ENCODE measurements at places on chromosomes 7 and 10.

GRCh38 chr7:113368256-113368655 lies 249.9 kb upstream of the SMIM30 start:
- DNase-seq = no peak

DNA sequence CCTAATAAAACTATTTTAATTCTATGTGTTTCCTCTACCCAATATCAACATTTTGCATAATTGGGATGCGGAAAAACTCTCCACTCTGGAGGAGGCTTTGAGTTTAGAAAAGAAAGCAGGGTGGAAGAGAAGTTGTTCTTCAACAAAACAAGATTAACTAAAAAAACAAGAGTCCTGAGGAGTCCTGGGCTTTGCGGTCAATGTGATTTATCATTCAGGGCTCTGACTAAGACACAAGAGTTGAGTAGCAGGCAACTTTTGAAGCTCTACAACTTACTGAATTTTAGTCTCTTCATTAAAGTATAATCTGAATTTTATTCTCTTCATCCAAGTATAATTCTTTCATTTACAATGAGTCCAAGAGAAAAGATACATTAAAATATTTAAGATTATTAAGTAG lies 18.3 kb upstream of the TMEM26 start:
- DNase-seq = no peak

GRCh38 chr10:103192089-103192450 lies 1.0 kb downstream of the NT5C2 start:
- DNase-seq = no peak

DNA sequence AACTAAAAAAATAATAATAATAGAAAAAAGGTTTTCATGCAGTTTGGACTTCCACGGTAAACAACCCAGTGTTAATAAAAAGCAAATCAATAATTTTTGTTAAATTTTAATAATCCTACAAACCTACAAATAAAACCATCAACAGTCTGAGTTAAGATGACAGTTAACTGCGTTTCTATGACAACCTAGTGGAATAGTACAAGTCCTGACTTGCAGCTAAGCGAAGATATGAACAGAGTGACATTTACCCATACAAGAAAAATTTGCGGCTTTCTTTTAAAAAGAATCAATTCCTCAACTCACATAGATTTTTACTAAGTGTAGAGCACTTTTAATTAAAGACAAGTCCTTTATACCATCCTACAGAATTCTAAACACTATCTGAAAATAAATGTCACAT lies 35.6 kb downstream of the VPS41 start:
- DNase-seq = no peak

DNA sequence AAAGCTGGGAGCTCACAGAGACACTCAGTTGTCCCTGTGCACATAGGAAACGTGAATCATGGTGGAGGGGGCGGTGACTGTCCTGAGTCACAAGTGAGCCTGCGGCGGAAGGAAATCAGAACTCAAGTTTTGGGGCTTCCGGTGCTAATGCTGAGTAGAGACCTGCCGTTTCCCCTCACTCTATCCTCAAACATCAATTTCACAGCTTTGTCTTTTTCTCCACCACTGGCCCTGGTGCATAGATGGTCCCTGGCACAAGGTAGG lies 21.9 kb downstream of the ADCYAP1R1 start:
- no peak for DNase-seq

DNA sequence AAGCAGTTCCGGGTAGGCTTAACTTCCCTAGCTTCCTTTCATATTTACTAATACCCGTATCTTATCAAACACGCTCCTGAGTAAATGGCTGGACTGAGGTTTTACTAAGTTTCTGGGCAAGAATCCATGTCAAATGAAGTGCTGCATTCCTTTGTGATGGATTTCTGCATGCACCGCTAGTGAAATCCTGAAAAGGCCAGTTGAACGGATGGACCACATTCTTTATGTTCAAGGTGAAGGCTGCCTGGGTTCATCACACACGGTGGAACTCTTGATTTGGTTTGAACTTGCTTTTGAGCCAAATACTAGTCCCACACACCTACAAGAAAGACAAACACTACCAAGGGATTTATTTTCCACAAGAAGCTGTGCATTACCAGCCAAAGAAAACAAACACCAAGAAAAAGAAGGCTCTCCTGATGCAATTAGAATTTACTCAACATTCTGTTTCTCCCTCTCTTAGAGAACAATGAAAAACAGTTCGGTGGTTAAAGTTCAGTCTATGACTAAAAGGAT lies 255.0 kb upstream of the SEMA3C start:
- no peak for DNase-seq

- no peak for DNase-seq
These were observed 43.8 kb downstream of the CALCR start for GRCh38 chr7:93530701-93531100.

DNA sequence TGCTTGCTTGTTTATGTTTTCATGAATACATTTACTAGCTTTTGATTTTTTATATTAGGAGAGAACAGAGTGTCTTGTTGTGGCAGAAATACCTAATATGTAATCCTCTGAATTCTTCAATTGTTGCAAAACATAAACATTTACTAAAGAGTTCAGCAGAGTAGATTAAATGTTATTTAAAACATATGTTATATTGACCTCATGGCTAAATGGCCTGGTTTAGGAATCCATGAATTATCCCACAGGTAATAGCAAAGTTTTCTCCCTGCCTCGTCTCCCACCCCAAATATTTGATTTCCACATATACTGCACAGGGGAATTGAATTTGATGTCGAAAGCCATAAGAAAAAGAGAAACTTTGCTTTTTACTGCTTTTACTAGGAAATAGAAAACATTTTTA lies 111.8 kb downstream of the ADK start:
- DNase-seq = no peak
